ENCODE measurements at places on chromosomes 4 and X. TPM values are rescaled to one million over a fixed set of nuclear protein-coding genes. Genes with fewer than 3 reads are reported as not detected.

The MAGEC3 gene
- not detected for total RNA-seq

The ATP8A1 gene
- 23.3 TPM for total RNA-seq

The LDB2 gene
- not detected for total RNA-seq

The CFP gene
- 2.3 TPM for total RNA-seq

The ENPEP gene
- not detected for total RNA-seq

The GPR119 gene
- total RNA-seq: not detected

The PDZD4 gene
- 2.3 TPM for total RNA-seq

The STK32B gene
- total RNA-seq: not detected

The MAP7D2 gene
- 0.53 TPM for total RNA-seq

The TGIF2LX gene
- not detected for total RNA-seq

The GASK1B gene
- total RNA-seq: 0.29 TPM

The SSX1 gene
- not detected for total RNA-seq

The DOK7 gene
- total RNA-seq: not detected

The TSPAN5 gene
- 15.9 TPM for total RNA-seq

The GPC3 gene
- not detected for total RNA-seq

The MMRN1 gene
- total RNA-seq: not detected

The UBE2D3 gene
- 452 TPM for total RNA-seq

The CCNA2 gene
- total RNA-seq: 73.5 TPM

The NPY5R gene
- not detected for total RNA-seq

The UGT2B17 gene
- not detected for total RNA-seq

The ASMT gene
- 1.9 TPM for total RNA-seq

The S100G gene
- total RNA-seq: not detected

The FRAS1 gene
- total RNA-seq: not detected

The CYP2U1 gene
- 2.7 TPM for total RNA-seq

The SLC38A5 gene
- 211 TPM for total RNA-seq

The GAGE12J gene
- total RNA-seq: not detected

The SPANXN3 gene
- total RNA-seq: not detected

The BEND2 gene
- total RNA-seq: not detected

The PPP1R2C gene
- total RNA-seq: not detected

The CXorf49 gene
- not detected for total RNA-seq

The PLS3 gene
- 0.51 TPM for total RNA-seq

The PPEF1 gene
- total RNA-seq: not detected

The RNF212 gene
- 1.2 TPM for total RNA-seq

The TRIM61 gene
- 2.7 TPM for total RNA-seq

The PCYT1B gene
- not detected for total RNA-seq

The FGFBP1 gene
- not detected for total RNA-seq

The TLL1 gene
- not detected for total RNA-seq

The SOX3 gene
- not detected for total RNA-seq

The FOXR2 gene
- total RNA-seq: not detected

The RADX gene
- 6.8 TPM for total RNA-seq
